ENCODE measurements at places on chromosomes 16 and 17.

DNA sequence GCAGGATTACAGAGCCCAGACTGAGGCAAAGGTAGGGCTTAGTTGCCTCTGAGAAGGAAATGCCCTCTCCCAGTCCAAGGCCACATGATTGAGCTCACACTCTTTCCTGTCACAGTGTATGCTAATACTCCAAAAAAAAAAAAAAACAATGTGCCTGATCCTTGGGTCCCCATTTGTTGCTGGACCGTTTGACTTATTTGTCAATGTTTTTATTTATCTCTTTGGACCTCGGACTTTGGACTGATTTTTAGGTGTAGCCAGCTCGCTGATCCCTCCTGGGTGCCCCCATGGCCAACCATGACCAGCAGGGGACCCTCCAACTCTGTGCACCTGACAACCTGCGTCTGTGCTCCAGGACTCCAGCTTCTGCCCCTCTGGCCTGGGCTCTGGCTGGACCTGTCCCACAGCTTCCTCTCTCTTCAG lies 622 bp upstream of the CCL16 start:
- no peak for DNase-seq

DNA sequence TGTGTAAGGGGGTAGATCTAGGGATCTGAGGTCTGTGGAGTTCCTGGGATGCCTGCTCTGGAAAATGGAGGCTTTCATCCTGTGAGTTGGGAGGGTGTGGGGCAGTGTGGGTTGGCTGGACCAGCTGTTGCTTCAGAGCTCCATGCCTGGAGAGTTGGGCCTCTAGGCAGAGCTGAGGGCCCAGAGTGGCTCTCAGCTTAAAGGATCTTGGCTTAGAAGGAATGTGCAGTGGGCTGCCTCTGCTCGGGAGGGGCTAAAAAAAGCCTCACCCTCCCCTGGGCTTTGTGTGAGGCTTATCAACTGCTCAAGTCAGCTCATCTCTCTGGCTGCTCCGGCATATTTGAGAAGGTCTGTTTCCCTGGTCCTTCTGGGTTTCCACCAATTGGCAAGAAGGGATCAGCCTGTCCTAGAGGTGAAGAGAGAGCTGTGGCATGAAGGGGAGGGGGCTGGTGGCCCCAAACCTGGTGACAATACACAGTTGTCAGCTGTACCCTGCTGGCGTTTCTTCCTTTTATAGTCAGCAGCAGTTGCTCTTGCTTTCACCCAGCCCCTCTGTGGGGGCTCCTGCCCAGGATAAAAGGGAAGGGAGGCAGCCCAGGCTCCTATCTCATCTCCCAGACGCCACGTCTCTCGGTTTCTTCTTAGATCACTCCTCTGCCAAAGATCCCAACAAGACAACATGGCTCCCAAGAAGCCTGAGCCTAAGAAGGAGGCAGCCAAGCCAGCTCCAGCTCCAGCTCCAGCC lies at the start of gene MYL4:
Gene MYL4, plus strand, starts transcription at position 605 of the 745 bp plus-strand sequence. Its CDS starts 75 bp downstream, at position 680.
- DNase-seq = no peak

DNA sequence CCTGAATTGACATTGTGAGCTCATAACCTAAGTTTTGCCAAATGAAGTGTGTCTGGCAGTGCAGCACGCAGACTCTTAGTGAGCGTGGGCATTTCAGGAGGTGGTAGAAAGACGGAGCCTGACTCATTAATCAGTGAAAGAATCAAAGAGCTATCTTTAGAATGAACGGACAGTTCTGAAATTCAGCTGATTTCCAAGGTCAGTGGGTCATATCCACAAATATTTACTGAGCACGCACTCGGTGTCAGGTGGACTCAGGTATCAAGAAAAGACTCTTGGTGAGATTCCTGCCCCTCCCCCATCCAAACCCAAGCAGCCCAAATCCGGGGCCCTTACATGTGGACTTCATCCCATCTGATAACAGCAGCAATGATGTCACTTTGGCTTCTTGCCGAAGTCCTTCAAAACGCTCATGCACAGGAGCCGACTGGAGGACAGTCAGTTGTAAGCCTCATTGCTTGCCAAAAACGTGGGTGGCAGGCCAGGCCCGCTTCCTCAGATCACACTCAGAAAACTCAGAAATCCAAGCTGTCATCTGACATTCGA lies 185.8 kb downstream of the HS3ST3A1 start:
- DNase-seq = peak; percentile 14

- DNase-seq = peak; percentile 75
These were observed 6.6 kb downstream of the CDC42EP4 start for GRCh38 chr17:73304971-73305812.

- DNase-seq = peak; percentile 50
These were observed 14.1 kb downstream of the FLYWCH2 start for GRCh38 chr16:2897110-2897509.

GRCh38 chr16:4894276-4895150 lies 42.4 kb downstream of the PPL start:
- DNase-seq = no peak

GRCh38 chr17:81885869-81886548 lies 5.4 kb downstream of the ALYREF start:
- peak; percentile 93 for DNase-seq

- no peak for DNase-seq
These were observed 10.0 kb upstream of the COPRS start for GRCh38 chr17:31869031-31869430.

DNA sequence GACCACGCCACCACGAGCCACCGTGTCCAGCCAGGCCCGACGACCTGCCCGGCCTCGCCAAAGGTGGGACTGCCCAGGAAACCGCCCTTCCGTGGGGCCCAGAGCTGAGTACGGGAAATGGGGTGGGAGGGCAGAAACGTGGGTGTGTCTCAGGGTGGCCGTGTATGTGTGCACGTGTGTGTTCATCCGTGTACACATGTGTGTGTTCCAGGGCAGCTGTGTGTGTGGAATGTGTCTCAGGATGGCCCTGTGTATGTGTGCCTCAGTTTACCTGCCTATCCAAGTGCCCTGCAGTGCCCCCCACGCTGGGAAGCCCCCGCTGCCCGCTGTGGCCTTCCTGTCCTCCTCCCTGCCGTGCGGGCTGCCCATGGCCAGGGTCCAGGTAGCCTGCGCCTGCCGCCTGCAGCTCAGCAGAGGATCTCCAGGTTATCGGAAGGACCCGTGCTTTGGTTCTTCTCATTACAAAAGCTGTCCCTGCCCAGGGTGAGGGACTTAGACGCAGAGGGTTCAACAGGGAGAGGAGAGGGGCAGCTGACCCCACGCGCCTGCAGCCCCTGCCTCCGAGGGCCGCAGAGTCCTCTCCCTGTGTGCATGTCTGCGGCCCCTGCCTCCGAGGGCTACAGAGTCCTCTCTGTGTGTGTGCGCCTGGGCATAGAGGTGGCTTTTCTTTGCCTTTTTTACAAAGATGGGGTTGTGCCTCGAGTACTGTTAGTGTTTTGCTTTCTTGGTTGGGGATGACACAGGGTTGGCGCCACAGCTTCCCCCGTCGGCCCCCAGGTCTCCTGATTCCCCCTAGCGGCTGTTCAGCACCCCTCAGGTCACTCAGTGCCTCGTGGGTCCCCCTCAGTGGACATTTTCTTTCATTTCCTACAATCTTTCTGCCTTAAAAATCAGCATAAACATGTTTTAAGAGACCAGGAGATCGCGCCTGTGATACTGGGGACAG lies 23.6 kb downstream of the ZNF469 start:
- DNase-seq = no peak

- DNase-seq = peak; percentile 18
These were observed 9.6 kb downstream of the MT1X start for GRCh38 chr16:56691885-56692284.

- no peak for DNase-seq
These were observed 7.3 kb downstream of the PIEZO1 start for GRCh38 chr16:88777471-88778270.

DNA sequence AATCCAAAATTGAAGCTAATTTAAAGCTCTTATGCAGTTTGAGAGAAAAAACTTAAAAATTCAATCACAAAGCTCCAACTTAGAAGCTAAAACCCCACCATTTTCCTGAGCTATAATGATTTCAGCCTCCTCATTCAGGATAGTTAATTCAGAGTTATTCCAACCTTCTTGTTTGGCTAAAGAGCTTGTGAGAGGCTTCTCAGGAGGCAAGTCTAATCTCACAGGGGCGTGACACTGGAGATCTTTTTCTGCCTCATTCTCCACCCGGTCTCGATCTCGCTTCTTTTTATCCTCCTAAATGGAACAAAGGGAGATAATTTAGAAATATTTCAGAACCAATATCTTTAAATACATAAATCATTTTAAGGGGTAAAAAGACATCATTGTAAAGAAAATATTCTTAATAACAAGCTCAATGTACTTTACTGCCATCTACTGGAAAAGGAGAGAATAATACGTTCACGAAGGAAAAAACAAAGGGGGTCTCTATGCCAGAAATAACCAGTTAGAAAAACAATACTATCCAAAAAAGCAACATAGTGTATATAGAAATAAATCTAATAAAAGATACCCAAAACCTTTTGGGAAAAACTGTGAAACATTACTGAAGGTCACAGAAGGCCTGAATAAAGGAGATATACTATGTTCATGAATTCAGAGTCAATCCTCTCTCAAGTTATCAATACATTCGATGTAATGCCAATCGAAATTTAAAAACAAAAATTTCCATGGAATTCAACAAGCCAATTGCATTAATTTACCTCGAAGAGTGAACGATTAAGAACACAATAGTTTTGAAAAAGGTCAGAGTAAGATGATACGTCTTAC lies 13.9 kb downstream of the BRD7 start:
- DNase-seq = peak; percentile 56

DNA sequence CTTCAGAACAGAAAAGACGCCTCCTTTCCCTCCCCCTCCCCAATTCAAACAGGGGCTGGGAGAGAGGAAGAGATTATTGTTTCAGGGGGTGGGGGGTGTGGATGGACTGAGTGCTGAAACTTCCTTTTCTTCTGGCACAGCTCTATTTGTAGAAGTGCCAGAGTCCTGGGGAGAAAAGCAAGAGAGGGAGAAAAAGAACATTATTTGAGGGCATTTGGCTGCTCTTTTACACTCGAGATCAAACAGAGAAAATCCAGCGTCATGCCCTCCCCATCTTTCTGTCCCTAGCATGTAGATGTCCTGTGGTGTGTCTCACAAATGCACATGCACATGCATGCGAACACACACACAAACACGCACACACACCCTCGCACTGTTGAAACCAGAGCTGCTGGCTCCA lies 13.0 kb downstream of the ARL4D start:
- no peak for DNase-seq

GRCh38 chr17:43019418-43019817 lies 2.8 kb downstream of the VAT1 start:
- DNase-seq = no peak

- DNase-seq = no peak
These were observed 19.6 kb upstream of the MFSD6L start for GRCh38 chr17:8818654-8819330.

DNA sequence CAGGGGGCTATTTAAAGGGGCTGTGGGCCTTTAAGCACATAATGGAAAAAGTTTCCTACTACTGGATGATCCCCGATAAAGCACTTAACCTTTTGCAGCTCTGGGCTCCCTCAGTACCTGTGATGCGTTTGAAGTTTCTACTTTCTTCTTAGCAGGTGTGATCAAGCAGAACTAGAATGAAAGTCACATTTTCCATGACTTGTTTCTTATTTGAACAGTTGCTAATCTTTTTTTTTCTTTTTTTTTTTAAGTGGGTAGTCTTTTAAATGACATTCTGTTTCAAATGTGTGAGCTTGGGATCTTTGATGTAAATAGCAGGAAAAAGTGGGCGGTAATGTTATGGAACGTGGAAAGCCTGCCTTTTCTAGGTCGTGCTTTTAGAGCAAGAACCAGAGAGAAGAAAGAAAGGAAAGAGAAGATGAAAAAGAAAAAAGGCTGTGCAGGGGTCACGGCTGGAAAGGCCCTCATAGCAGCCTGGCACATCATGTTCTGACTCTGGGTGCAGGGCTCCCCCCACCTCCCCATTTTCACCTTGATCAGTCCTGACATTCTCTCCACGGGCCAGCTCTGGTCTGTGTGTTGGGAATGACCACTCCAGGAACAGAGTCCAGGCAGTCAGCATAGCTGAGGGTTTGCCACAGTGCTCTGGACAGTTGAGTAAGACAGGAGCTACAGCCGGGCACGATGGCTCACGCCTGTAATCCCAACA lies 150.6 kb downstream of the CLEC16A start:
- DNase-seq = no peak

DNA sequence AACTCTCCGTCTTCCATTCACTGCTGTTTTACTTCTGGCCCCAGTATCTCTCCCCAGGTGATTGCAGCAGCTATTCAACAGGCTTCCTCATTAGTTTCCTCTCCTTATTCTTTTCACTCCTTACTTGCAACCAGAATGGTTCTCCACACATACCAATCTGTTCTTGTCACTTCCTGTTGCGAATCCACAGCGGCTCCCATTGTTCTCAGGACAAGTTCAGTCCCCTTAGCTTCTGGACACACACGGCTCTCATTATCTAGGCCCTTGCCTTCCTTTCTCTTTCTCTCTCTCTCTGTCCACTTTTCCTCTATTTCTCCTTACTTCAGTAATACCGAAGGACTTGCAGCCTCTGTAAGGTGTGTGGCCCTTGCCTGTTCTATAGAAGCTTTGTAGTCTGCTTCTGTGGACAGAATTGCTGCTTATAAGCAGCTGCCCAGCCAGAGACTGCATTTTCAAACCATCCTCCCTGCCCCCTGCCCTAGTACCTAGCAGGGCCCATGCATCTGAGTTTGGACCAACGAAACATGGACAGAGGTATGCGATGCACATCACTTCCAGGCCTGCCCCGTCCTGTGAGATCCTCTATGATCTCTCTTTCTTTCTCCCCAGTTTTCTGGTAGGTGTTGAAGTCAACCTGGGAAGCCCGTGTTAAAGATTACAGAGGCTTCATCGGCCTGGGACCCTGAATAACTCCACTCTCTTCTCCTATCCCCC lies 45.7 kb downstream of the VAT1L start:
- DNase-seq = peak; percentile 17

DNA sequence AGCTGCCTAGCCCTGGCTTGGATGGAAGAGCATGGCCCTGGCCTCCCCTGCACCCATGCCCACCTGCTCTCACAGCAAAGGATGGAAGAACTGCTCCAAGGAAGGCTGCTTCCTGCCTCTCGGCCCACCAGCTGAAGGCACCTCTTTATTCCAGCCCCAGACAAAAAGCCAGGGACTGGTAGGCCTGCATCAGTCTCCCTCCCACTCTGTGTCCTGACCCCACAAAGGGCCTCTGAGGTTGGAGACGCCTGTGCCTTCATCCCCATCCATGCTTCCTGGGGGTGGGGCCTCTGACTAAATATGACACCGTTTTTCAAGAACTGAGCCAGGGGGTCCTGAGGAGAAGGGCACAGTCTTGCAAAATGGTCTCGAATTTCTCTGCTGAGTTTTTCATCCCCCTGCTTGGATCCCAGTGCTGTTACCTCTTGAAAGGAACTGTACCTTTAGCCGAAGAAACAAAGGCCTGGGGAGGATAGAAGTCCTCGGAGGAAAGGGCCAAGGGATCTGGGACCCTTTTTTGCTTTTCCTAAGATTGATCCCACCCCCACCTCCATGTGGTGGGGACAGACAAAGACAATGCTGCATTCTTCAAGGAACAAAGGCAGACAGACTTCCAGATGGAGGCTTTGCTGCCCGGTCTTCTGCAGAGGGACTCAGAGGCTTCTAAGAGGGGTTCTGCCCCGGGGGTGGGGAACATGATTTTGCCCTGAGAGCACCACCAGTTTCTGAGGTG lies 5.2 kb downstream of the C17orf50 start:
- DNase-seq = no peak

GRCh38 chr16:28165598-28165997 lies 46.2 kb downstream of the XPO6 start:
- no peak for DNase-seq

GRCh38 chr16:27483624-27484023 lies 66.1 kb downstream of the GTF3C1 start:
- no peak for DNase-seq

Measured in ACHN (cell line).